ENCODE measurements at places on chromosomes 12 and 14.

- DNase-seq, result no peak
Observed at GRCh38 chr12:122090759-122091515, 12.4 kb downstream of the MLXIP start.

GRCh38 chr14:103140316-103141109 is 17.3 kb downstream of the TNFAIP2 start:
- DNase-seq, result no peak

GRCh38 chr12:98465950-98466602 is 49.3 kb upstream of the TMPO start:
- DNase-seq, result no peak

GRCh38 chr12:32134101-32134888 is 27.6 kb downstream of the BICD1 start:
- no peak for DNase-seq

- DNase-seq, result no peak
Observed at GRCh38 chr14:68403191-68404145, 389.4 kb downstream of the ZFP36L1 start.

GRCh38 chr12:46147144-46147543 is 121.7 kb downstream of the SLC38A1 start:
- no peak for DNase-seq

DNA sequence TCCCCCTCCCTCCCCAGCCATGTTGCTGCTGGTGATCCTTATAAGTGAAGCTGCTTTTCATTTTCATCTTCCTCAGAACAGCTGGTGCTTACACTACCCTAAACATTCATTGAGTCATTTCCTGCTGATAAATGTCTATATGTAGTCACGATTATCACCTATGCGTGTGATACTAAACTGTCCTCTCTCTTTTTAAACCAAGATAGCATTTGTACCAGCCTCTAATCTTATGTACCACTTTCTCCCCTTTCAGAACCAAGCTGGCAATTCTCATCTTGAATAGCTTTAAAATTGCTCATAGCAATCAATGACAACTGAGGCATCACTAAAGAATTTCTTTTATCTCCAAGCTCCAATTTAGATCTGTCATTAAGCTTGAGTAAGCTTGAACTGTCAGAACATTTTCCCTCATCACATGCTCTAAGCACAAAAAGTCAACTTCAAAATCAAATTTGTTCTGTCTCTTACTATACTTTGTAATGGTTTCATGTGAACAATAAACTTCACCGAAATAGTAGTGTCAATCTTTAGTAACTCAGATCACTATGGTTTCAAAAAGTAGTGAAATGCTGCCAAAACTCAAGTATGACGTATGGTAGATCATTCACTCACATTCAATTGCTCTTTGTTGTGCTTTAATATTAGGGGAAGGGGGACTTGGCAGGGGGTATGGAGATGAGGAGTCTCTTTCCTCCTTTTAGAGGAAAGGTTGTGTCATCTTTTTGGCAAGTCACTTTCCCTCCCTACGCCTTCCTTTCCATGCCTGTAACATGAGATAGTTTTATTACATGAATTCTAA is 178.1 kb upstream of the NOVA1 start:
- no peak for DNase-seq

GRCh38 chr12:67141296-67142018 is 127.7 kb upstream of the CAND1 start:
- DNase-seq, result no peak

GRCh38 chr12:85301051-85301450 is 21.0 kb downstream of the ALX1 start:
- no peak for DNase-seq

GRCh38 chr12:111964935-111965334 is 48.0 kb downstream of the TMEM116 start:
- DNase-seq, result no peak

GRCh38 chr14:68462683-68463082 is 330.2 kb downstream of the ZFP36L1 start:
- DNase-seq, result no peak

DNA sequence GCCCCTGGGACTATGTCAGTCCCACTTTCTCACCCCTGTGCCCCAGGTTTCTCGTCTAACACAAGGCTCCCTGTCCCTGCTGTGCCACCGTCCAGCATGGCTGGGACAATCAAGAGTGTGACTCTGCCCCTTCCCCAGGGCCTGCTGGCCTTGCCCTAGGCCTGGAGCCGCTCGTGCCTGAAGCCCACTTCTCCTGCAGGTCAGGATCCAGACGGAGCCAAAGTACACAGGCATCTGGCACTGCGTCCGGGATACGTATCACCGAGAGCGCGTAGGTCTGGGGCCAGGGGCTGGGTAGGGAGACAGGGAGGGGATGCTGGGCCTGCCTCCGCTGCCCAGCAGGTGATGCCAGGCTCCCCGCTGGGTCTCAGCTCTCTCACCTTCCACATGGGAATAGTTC is 2.8 kb downstream of the SLC25A47 start:
- no peak for DNase-seq

- DNase-seq, result no peak
Observed at GRCh38 chr14:31484754-31485153, 3.1 kb downstream of the GPR33 start.

GRCh38 chr12:48866052-48866711 is 512 bp upstream of the RND1 start:
- DNase-seq, result no peak

GRCh38 chr12:107668320-107669098 is 17.1 kb upstream of the PWP1 start:
- DNase-seq, result no peak

DNA sequence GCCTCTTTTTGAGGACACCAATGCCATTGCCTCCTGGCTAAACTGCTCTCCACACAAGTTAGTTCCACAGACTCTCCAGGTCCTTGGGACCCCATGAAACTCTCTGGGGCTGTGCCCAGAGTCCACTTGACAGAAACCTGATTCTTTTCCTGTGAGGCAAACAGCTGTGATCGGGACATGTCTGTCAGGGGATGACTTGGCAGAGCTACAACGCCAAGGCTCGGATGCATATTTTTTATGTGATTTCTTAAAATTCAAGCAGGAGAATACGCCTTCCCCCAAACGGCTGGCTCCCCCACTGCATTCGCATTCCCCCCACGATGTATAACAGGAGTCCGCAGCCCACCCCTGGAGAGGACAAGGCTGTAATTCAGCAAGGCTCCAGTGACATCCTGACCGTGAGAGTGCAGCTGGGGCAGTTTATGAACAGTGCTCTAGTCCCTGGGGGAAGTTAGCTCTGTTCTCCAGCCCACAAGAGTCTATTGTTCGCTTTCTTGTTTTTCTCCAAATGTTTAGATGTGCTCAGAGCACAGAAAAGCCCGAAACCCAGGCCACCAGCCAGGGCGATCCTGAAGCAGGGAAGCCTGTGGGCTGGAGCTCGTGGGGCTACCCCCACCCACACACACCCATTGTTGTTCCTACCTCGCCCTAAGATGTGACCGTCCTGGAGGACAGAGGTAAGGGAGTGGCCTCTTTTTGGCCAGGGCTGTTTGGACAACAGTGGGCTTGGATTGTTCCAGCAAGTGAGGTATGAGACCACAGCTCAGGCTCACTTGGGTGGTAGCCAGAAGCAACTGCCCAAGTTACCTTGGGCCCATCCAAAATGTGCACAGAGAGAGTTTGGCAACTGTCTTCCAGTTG is 159.5 kb downstream of the ZFP36L1 start:
- no peak for DNase-seq

Measured in body of pancreas (tissue), 4 donors.